Astrocyte (in vitro differentiated cells and primary cell): ENCODE measurements at places on chromosomes 2 and 18. TPM values are rescaled to one million over a fixed set of nuclear protein-coding genes. Genes with fewer than 3 reads are reported as not detected.

DNA sequence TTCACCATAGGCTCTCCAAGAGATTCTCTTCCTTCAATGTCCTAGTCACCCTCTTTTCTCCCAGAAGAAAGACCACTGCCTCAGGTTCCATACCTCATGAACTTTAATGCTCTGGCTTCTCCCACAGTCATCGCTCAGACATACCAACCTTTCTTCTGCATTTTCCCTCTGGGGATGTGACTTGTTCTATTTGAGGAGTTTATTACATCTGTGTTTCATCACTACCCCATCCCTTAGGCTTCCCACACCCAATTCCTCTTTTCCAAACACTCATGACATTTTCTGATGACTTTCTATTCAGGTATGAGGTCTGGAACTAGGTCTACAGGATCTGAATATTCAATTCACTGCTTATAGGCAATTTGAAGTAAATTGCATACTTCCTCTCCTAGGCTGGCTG lies 298.6 kb upstream of the MAP2 start:
- H3K27me3 ChIP-seq = no peaks in the 10 kb centered on the region
- H3K27ac ChIP-seq = no peak overlapping the region
- no peak overlapping the region for H3K4me3 ChIP-seq
- no peak for DNase-seq

XIRP2 gene
- total RNA-seq = 0.25 TPM in 1 of 2 replicates, not detected in the other

IL1RL1 gene
- total RNA-seq = 0.27 TPM in 1 of 2 replicates, not detected in the other

- no peak overlapping the region for H3K27ac ChIP-seq
- H3K27me3 ChIP-seq = no peaks in the 10 kb centered on the region
- H3K36me3 ChIP-seq = no peaks in the 10 kb centered on the region
- DNase-seq = no peak
- H3K4me3 ChIP-seq = no peak overlapping the region
Observed at GRCh38 chr2:200667413-200667812, 81.6 kb downstream of the AOX1 start.

- DNase-seq = peak; percentile 11
- H3K27ac ChIP-seq = no peak overlapping the region
- H3K4me1 ChIP-seq = no peaks in the 10 kb centered on the region
- H3K4me3 ChIP-seq = no peak overlapping the region
Observed at GRCh38 chr2:14601156-14601770, 31.3 kb upstream of the LRATD1 start.

DNA sequence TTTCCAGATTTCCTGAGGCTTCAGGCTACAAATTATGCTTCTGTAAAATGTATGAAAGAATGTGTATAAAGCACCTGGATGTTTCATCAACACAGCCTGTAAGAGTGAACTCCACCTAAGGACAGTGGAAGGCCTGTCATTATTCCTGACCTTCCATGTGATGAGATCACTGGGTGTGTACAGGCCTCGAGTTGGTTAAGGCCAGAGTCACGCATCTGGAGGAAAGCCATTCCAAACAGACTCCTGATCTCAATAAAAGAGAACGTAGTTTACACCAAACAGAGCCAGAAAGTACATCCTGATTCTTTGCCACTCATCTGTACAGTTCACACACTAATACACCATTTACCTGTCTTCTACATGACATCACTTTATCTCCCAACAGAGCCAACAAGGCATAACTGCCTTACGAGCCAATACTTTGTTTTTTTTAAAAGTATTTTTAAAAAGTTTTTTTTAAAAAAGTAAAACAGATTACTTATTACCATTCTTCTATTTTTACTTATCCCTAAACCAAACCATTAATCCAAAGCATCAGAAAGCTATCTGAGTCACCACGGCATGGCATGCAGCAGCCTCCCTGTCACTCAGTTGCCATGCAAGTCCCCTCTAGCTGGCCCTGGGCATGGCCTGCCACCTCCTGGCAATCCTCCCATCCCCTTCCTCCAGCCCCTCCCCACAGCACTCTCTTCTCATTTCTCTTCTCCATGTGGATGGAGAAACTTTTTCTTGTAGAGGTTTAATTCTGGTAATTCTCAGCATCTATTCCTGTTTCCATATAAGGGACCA lies 78.8 kb upstream of the TFCP2L1 start:
- peaks cover 14% of the 10 kb centered on the region for H3K36me3 ChIP-seq
- H3K4me1 ChIP-seq = peaks cover 39% of the 10 kb centered on the region
- peak; percentile 75 for DNase-seq
- H3K27me3 ChIP-seq = no peaks in the 10 kb centered on the region

GRCh38 chr2:109432421-109432820 lies 181.3 kb downstream of the SEPTIN10 start:
- no peaks in the 10 kb centered on the region for H3K36me3 ChIP-seq
- H3K27me3 ChIP-seq = no peaks in the 10 kb centered on the region
- H3K27ac ChIP-seq = no peak overlapping the region
- H3K4me1 ChIP-seq = peaks cover 5% of the 10 kb centered on the region
- H3K4me3 ChIP-seq = no peak overlapping the region

DNA sequence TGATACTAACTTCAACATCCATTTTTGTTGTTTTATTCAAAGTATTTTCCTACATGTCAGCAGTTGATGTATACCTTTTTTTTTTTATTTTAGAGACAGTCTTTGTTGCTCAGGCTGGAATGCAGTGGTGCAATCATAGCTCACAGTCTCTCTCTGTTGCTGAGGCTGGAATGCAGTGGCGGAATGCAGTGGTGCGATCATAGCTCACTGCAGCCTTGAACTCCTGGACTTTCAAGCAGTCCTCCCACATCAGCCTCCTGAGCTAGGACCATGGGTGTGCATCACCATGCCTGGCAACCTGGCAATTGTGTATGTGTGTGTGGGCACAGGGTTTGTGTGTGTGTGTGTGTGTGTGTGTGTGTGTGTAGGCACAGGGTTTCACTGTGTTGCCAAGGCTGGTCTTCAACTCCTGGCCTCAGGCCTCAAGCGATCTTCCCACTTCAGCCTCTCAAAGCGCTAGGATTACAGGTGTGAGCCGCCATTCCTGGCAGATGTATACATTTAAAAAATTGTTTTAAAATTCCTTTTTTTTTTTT lies 24.8 kb downstream of the SANBR start:
- no peaks in the 10 kb centered on the region for H3K4me1 ChIP-seq
- H3K27me3 ChIP-seq = no peaks in the 10 kb centered on the region
- H3K4me3 ChIP-seq = no peak overlapping the region

- DNase-seq = no peak
- peaks cover 2% of the 10 kb centered on the region for H3K36me3 ChIP-seq
- no peak overlapping the region for H3K27ac ChIP-seq
Observed at GRCh38 chr2:74104839-74105238, 42.9 kb downstream of the BOLA3 start.

DNA sequence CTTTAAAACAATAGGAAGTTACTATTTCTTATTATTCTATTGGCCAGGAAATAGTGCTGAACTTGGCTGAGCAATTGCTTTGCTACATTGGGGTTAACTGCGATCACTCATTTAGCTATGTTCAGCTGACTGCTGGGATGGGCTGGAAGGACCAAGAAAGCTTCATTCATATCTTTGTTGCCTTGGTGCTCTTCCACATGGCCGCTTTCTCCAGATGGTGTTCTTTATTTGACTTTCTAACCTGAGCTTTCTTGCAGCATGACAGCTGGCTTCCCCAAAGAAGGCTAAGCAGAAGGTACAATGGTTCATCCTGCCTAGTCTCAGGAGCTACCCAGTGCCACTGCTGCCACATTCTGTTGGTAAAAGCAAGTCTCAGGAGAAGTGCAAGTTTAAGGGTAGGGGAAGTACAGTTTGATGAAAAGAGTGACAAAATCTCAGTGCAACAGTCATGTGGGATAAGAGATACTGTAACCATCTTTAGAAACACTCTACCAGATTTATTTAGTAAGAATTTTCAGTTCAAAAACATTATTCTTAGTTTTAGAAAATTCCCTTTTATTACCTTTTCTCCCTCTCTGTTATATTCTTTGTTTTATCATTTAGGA lies 180.6 kb upstream of the RBMS1 start:
- H3K4me3 ChIP-seq = no peak overlapping the region
- no peak overlapping the region for H3K27ac ChIP-seq
- DNase-seq = peak; percentile 77
- H3K4me1 ChIP-seq = no peaks in the 10 kb centered on the region
- no peaks in the 10 kb centered on the region for H3K27me3 ChIP-seq
- no peaks in the 10 kb centered on the region for H3K36me3 ChIP-seq
